ENCODE measurements at places on chromosomes 7 and 10. TPM values are rescaled to one million over a fixed set of nuclear protein-coding genes. Genes with fewer than 3 reads are reported as not detected.

DNA sequence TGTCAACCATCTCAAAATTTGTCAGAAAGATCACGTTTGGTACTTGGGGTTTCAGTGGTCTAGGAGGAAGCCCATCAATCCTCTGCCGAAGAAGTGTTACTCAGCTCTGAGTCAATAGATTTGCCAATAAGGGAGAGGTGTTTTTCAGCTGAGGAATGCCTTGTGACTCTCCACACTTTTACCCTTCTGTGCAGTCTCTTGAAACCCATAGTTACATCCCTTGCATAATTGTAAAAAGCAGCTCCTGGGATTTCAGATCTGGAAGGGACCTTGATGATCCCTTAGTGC is 47.5 kb downstream of the INSYN2A start:
- H3K4me3 ChIP-seq, result no peak overlapping the region
- H3K4me1 ChIP-seq, result peaks cover 3% of the 10 kb centered on the region
- peaks cover 3% of the 10 kb centered on the region for H3K36me3 ChIP-seq
- no peak overlapping the region for H3K27ac ChIP-seq

- no peak overlapping the region for H3K4me3 ChIP-seq
- DNase-seq, result no peak
- H3K27ac ChIP-seq, result no peak overlapping the region
- H3K27me3 ChIP-seq, result no peaks in the 10 kb centered on the region
- no peaks in the 10 kb centered on the region for H3K4me1 ChIP-seq
These were observed 102.6 kb downstream of the PLXDC2 start for GRCh38 chr10:19918794-19919193.

GRCh38 chr10:102069071-102069470 is 3.9 kb downstream of the HPS6 start:
- H3K36me3 ChIP-seq, result peaks cover 29% of the 10 kb centered on the region
- no peaks in the 10 kb centered on the region for H3K27me3 ChIP-seq
- H3K4me1 ChIP-seq, result peaks cover 24% of the 10 kb centered on the region
- no peak overlapping the region for H3K27ac ChIP-seq
- H3K4me3 ChIP-seq, result no peak overlapping the region
- no peak for DNase-seq

DNA sequence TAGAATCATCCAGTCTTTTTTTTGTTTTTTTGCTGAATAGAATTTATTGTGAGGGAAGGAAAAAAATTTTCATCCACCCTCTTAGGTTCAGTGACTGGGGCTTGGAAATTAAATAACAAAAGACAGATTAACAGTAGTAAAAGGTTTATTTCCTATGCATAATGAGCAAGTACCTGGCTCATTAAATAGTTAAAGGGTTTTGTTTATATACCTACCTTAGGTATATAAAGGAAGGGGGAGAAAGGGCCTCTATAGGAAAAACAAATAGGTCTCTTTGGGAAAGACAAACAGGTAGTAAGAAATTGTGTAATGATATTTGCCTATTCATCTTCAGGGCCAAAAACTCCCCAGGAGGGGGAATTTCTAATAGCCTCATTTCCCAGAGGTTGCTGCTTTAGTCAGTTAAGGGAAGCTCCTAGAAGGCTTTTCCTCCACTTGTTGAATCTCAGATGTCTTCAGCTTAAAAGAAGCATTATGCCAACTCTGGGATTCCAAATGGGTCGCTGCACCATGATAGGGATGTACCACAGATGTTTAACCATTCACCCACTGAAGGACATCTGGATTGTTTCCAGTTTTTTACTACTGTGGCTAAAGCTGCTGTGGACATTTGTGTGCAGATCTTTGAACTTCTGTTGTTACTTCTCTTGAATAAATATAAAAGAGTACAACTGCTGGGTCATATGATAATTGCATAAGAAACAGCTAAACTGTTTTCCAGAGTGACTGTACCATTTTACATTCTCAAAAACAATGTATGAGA is 11.3 kb downstream of the ACADSB start:
- no peak overlapping the region for H3K4me3 ChIP-seq
- H3K4me1 ChIP-seq, result no peaks in the 10 kb centered on the region
- no peaks in the 10 kb centered on the region for H3K27me3 ChIP-seq
- no peak for DNase-seq
- H3K36me3 ChIP-seq, result no peaks in the 10 kb centered on the region

GRCh38 chr7:66634816-66635215 is 6.1 kb downstream of the KCTD7 start:
- H3K27me3 ChIP-seq, result no peaks in the 10 kb centered on the region
- H3K4me3 ChIP-seq, result no peak overlapping the region
- H3K36me3 ChIP-seq, result peaks cover 40% of the 10 kb centered on the region
- DNase-seq, result no peak
- H3K27ac ChIP-seq, result no peak overlapping the region

DNA sequence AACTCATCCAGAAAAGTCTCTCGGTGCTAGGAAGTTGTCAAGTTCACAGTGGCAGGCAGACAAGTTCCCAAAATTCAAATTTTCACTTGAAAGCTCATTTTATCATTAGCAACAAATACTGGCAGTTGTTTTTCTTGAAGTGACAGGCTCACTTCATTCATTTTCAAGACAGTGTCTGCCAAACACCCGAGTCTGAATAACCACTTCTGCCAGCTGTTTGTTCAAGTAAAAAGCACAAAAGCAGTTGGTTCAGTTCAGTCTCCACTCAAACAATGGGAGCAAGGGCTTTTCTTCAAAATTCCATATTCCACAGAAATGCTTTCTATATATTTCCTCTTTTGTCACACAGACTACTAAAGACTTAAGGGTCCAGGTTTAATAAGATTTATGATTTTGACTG is 47.7 kb upstream of the ATP6V0A4 start:
- H3K4me1 ChIP-seq, result no peaks in the 10 kb centered on the region
- no peak for DNase-seq
- H3K27ac ChIP-seq, result no peak overlapping the region
- peaks cover 9% of the 10 kb centered on the region for H3K36me3 ChIP-seq

PIK3CG gene
- polyA plus RNA-seq, result 1.4 TPM

HIBADH gene
- 27.2 TPM for polyA plus RNA-seq

GIGYF1 gene
- polyA plus RNA-seq, result 41.7 TPM
